ENCODE measurements at places on chromosomes 2 and 18. TPM values are rescaled to one million over a fixed set of nuclear protein-coding genes. Genes with fewer than 3 reads are reported as not detected.
A peak's percentile ranks its signal among the peaks of the same experiment; 100 is the strongest.

DNA sequence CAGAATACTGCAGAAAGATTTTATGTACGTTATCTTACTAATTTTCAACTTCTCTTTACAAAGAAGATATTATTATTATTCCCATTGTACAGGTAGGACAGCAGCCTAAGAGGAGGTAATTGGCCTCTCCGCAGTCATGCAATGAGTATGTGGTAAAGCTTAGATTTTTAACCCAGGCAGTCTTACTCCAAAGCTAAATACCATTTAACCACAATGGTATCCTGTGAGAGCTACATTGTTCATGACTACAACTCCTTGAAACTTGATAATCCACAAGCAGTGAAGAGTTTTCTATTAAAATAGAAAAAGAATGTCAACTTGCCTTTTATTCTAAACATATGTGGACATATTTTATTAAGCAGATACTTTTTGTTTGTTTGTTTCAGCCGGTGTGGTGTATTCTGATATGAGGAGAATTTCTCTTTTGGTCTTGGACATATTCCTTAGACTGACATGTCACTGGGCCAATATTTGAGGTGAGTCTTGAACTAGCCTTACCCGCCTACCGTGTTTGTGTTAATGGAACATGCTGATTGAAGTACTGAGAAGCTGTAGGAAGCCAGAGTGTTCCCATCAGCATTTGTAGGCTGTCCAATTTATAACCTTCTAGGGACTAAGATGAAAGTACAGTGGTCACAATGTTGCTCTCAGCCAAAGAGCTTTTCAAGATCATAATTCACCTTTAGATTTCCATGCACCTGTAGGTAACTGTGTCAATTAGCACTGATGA is 293.9 kb upstream of the DCC start:
- H3K4me3 ChIP-seq = no peak overlapping the region
- no peaks in the 10 kb centered on the region for H3K4me1 ChIP-seq
- H3K27ac ChIP-seq = no peak overlapping the region
- H3K27me3 ChIP-seq = no peaks in the 10 kb centered on the region
- DNase-seq = no peak
- H3K36me3 ChIP-seq = no peaks in the 10 kb centered on the region

PRPF40A gene
- total RNA-seq = 25.0 TPM

DNA sequence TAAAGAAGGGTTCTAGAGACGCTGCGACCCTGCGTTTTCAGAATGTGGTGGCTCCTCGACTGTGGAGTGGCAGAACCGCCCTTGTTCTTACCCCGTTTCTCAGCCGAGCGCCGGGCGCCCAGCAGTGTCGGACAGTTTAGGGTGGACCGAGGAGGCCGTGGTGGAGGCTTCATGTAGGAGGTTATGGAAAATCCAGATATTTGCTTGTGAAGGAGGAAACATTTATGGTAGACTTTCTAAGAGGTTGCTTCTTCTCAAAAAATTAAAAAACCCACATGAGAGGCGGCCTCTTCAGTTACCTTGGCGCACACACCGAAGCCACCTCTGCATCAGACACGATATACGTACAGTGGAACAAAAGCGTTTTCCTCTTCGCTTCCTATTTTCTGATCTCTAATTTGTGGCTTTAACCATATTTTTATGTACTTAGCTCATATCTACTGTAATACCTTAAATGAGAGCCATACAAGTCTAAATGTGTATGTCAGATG is 120.8 kb downstream of the NFATC1 start:
- H3K4me3 ChIP-seq = no peak overlapping the region
- H3K27ac ChIP-seq = no peak overlapping the region
- no peaks in the 10 kb centered on the region for H3K27me3 ChIP-seq

DNA sequence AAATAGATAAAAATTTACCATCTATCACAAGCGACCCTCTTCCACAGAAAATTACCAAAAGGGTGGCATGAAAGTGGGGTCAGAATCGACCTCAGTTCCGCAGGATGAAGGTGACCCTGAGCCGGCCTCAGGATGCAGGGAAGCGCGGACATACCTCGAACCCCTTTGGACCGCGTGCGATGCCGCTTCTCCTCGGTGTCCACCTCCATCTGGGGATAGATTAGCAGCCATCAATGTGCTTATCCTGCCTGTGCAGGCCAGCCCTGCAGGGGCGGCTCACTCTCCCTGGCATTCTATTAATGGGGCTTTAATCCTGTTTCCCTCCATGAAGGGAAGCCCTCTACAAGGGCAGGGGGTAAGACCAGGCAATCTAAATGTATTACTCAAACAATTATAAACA is 235.3 kb upstream of the PXDN start:
- H3K27me3 ChIP-seq = no peaks in the 10 kb centered on the region
- H3K27ac ChIP-seq = no peak overlapping the region
- no peaks in the 10 kb centered on the region for H3K36me3 ChIP-seq
- no peak for DNase-seq

- H3K4me3 ChIP-seq = no peak overlapping the region
- H3K27me3 ChIP-seq = no peaks in the 10 kb centered on the region
- DNase-seq = no peak
- H3K4me1 ChIP-seq = no peaks in the 10 kb centered on the region
These were observed 56.3 kb upstream of the ACVR1C start for GRCh38 chr2:157684940-157685466.

- DNase-seq = no peak
- H3K27me3 ChIP-seq = no peaks in the 10 kb centered on the region
- H3K36me3 ChIP-seq = no peaks in the 10 kb centered on the region
- H3K4me1 ChIP-seq = no peaks in the 10 kb centered on the region
- H3K27ac ChIP-seq = no peak overlapping the region
These were observed 374.3 kb downstream of the TMX3 start for GRCh38 chr18:68340606-68341005.

DNA sequence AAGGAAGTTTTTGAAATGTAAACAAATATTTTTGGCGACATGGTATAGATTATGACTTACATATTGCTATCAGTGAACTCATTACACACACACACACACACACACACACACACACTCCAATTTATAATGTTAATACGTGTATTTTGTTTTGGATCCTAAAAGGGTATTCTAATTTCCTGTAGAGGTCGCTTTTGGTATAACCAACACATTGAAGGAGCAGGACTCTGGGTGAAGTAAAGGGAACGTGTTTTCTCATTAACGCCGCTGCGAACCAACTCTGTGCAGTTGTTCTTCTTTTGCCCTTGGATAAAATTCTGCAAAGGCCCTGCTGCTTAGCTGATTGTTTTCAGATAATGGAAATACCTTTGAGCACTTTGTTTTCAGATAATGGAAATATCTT is 190.4 kb downstream of the PMAIP1 start:
- H3K36me3 ChIP-seq = no peaks in the 10 kb centered on the region
- H3K27ac ChIP-seq = no peak overlapping the region
- H3K4me3 ChIP-seq = no peak overlapping the region
- DNase-seq = no peak

MSGN1 gene
- total RNA-seq = not detected

DNA sequence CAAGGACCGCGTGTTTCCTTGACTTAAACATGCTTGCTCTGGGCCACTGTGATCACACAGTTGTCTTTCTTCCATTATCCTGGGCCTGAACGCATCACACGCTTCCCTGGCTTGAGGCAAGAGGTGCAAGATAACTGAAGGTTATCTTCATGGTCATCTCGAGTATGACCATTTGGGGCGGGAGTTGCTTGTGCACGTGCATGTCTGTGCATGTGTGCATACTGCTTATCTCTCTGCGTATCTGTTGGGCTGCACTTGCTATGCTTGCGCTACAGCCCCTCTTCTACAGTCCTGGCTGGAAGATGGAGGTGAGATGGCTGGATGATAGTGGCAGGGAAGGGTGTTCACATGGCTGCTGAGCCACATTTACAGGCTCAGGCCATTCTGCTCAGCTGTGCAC is 27.2 kb upstream of the EFR3B start:
- H3K27ac ChIP-seq = no peak overlapping the region
- H3K36me3 ChIP-seq = no peaks in the 10 kb centered on the region
- DNase-seq = no peak
- H3K4me1 ChIP-seq = no peaks in the 10 kb centered on the region

ICA1L gene
- 4.4 TPM for total RNA-seq

NEU2 gene
- not detected for total RNA-seq

DNA sequence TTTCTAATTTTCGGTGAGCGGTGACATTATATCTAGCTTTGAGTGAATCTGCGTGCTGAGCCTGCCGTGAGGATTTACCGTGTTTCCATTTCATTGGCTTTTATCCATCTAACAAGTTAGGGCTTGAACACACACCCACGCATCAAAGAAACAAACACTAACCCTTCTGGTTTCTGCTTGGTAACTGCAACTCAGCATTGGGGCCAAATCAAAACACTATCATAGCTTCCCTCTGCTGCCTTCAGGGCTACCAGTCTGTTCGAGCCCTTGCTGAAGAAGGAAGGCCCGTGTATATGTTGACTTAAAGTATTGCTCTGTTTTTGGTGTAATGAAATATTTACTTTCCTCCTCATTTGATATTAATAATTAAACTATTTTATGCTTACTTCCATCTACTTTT is 227.2 kb downstream of the PHLPP1 start:
- DNase-seq = no peak
- H3K4me3 ChIP-seq = no peak overlapping the region
- no peaks in the 10 kb centered on the region for H3K27me3 ChIP-seq
- peak overlapping the region; percentile 33 for H3K27ac ChIP-seq
- no peaks in the 10 kb centered on the region for H3K4me1 ChIP-seq
- no peaks in the 10 kb centered on the region for H3K36me3 ChIP-seq

CFAP53 gene
- total RNA-seq = 0.28 TPM

DNA sequence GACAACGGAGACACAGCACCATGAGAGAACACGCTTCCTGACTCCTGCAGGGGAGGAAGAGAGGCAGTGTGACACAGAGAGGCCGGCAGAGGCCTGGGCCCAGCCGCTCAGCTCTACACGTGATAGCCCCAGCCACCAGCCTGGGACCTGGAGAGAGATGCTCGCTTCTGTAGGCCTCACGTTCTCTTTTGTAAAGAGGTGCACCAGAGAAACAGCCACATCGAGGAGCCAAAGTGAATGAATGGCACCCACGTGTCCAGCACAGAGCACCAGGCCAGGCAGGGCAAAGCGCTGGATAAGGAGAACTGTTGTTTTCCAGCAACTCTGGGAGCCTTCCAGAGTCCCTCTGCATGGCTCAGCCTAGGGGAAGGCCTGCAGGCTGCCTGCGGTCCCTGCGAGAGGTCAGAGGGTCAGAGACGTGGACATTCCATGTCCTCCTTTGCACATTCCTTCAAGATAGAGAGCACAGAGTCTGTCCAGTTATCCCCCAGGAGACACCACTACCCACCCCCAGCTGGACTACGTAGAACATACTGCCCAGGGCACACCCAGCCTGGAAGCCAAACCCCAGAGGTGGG is 14.2 kb downstream of the LIMS2 start:
- H3K4me3 ChIP-seq = no peak overlapping the region
- no peak overlapping the region for H3K27ac ChIP-seq
- no peaks in the 10 kb centered on the region for H3K36me3 ChIP-seq
- peaks cover 3% of the 10 kb centered on the region for H3K27me3 ChIP-seq
- no peak for DNase-seq
- H3K4me1 ChIP-seq = no peaks in the 10 kb centered on the region

GRCh38 chr2:68258851-68259250 is 6.5 kb upstream of the PPP3R1 start:
- no peak overlapping the region for H3K27ac ChIP-seq
- H3K27me3 ChIP-seq = no peaks in the 10 kb centered on the region
- DNase-seq = no peak
- no peak overlapping the region for H3K4me3 ChIP-seq
- no peaks in the 10 kb centered on the region for H3K36me3 ChIP-seq

GRCh38 chr2:72781480-72781879 is 44.4 kb downstream of the EXOC6B start:
- no peaks in the 10 kb centered on the region for H3K36me3 ChIP-seq
- no peak overlapping the region for H3K27ac ChIP-seq
- no peak overlapping the region for H3K4me3 ChIP-seq
- no peak for DNase-seq

SULT6B1 gene
- not detected for total RNA-seq

- no peak overlapping the region for H3K27ac ChIP-seq
- H3K4me1 ChIP-seq = no peaks in the 10 kb centered on the region
- H3K27me3 ChIP-seq = no peaks in the 10 kb centered on the region
- no peaks in the 10 kb centered on the region for H3K36me3 ChIP-seq
These were observed 470.1 kb downstream of the TMX3 start for GRCh38 chr18:68244786-68245185.

KCNIP3 gene
- total RNA-seq = 3.6 TPM

LINC00305 gene
- total RNA-seq = not detected

- H3K27ac ChIP-seq = peak overlapping the region; percentile 64
- H3K4me1 ChIP-seq = peaks cover 3% of the 10 kb centered on the region
- DNase-seq = no peak
- H3K36me3 ChIP-seq = no peaks in the 10 kb centered on the region
These were observed 20.0 kb upstream of the CAVIN2 start for GRCh38 chr2:191866675-191867506.

- no peak overlapping the region for H3K27ac ChIP-seq
- no peak overlapping the region for H3K4me3 ChIP-seq
- no peak for DNase-seq
- no peaks in the 10 kb centered on the region for H3K36me3 ChIP-seq
These were observed 763.4 kb upstream of the NRXN1 start for GRCh38 chr2:51795248-51795888.

DNA sequence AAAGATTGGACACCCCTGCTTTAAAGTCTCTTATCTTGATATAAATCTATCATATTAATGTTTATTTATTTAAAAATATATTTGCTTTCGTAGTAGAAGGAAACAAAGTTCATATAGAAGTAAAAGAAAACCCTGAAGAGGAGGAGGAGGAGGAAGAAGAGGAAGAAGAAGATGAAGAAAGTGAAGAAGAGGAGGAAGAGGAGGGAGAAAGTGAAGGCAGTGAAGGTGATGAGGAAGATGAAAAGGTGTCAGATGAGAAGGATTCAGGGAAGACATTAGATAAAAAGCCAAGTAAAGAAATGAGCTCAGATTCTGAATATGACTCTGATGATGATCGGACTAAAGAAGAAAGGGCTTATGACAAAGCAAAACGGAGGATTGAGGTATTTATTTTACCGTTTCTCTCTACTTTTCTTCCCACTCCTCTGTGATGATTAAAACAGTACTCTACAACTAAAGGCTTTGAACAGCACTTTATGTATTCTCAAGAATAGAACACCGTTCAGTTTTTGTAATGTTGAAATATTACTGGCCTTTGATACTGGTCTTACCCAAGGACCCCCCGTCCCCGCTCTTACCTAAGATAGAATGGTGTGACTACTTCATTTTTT is 39.2 kb downstream of the EIF5B start:
- H3K27me3 ChIP-seq = no peaks in the 10 kb centered on the region
- no peak overlapping the region for H3K4me3 ChIP-seq
- peaks cover 40% of the 10 kb centered on the region for H3K36me3 ChIP-seq

WNT10A gene
- total RNA-seq = 0.23 TPM
